Iris pigment epithelial cell (primary cell): ENCODE measurements at places on chromosomes 12 and 14.

DNA sequence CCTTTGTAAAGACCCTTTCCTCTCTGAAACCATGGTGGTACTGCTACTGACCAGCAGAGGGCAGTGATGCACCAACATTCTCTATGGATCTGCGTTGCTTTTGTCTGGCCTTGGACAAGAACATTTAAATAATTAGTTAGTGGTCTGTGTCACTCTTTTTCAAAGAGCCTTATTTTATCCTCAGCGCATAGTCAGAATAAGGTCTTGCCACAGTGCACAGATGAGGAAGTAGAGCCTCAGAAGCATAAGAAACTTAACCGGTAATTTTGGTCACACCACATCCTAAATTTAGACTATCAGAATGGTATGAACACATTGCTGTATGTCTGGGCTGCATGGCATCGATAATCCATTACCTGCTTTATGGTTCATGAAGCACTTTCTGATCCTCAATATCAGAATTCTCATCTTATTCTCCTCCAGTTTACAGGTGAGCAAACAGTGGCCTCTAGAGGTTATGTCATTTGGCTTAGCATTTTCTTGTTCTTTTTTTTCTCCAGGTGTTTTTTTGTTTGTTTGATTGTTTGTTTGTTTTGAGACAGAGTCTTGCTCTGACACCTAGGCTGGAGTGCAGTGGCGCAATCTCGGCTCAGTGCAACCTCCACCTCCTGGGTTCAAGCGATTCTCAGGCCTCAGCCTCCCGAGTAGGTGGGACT lies 23.7 kb upstream of the IFT81 start:
- DNase-seq = peak; percentile 73

- DNase-seq = peak; percentile 31
Observed at GRCh38 chr12:120453977-120454376, 7.7 kb downstream of the GATC start.

- DNase-seq = no peak
Observed at GRCh38 chr14:32637582-32637981, 301.1 kb upstream of the NPAS3 start.

GRCh38 chr14:68479247-68479646 lies 313.6 kb downstream of the ZFP36L1 start:
- peak; percentile 69 for DNase-seq

DNA sequence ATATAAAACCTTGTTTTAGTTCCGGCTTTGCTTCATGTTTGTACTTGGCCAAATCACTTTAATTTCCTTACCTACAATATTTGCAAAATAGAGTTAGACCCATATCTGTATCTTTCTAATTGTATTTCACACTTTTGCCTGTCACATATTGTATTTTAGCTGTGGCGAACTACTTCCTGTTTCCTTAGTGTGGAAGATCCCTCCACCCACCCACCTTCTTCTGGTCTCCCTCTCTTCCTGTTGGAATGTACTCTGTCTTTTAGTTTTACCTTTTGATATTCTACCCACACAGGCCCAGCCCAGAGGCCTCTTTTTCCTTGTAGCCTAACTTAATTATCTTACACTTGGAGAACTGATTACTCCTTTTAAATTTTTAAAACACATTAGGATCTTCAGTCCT lies 78.2 kb downstream of the SCN8A start:
- no peak for DNase-seq

DNA sequence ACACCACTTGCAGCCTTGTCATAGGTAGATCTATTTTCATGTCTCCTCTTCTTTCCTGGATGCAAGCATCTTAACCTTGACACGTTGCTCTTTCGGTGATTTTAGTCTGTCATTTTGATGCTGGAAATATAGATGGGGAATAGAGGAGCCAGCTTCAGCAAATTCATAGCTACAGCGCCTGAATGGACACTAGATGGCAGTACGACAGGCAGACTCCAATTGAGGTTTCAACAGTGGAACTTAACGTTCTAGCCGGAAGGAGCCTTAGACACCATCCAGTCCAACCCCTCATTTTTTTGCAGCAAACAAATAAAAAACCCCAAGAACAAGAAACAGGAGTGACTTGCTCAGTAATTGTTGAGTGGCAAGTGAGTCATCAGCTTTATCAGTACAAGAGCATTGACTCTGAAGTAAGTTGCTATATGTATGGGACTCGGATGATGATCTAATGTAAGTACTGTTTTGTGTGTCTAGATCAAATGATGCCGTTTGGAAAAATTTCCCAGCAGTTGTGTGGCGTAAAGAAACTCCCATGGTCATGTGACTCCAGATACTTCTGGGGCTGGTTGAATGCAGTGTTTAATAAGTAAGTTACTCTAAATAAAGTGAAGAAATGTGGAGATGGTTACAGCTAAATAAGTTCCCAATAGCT lies 9.0 kb downstream of the DMAC2L start:
- DNase-seq = peak; percentile 99

DNA sequence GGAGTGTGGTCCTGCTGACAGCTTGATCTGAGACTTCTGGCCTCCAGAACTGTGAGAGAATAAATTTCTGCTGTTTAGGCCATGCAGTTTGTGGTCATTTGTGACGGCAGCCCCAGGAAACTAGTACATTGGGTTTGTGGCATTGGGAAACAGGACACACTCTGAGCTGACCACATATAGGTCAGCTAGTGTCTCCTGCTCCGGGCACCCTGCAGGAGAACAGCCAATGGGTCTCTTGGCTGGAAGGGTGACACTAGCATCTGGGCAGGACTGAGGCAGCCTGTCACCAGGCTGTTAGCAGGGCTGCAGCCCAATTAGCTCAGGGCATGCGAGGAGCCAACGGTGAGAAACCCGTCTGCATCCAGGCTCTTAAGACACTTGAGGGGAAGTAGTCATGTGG lies 83.2 kb downstream of the PITPNM2 start:
- DNase-seq = no peak

- no peak for DNase-seq
Observed at GRCh38 chr14:72677664-72678063, 216.2 kb downstream of the DPF3 start.
